D341Med (cell line): ENCODE measurements at places on chromosomes 11 and 22.

DNA sequence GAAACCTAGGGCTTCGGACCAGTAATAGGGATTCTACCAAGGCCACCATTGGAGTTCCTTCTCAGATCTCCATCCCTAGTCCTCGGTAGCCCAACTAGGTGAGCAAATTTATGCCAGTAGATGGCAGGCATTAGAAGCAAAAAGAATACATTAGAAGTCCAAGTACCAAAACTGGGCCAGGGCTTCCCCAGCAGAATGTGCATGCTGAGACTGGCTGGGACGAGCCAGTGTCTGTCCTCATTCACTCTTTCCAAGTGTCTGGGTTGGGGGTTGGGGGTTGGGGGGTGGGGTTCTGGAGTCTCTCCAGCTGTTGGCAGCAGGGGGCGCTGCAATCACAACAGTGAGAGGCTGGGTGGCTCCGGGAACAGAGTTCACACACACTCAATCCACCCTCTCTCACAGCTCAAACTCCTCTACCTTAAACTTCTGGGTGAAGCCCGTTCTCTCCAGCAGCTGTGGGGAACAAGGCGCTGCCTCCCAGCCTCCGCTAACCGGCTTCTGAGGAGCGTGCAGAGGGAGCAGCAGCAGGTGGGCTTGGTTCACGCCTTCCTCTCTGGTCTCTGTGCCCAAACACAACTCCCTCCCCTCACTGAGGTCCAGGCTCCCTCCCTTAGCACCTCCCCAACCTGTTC, 57.5 kb downstream of the BTG4 start:
- DNase-seq, result peak; percentile 83

- no peak for DNase-seq
Observed at GRCh38 chr11:79525257-79525656, 84.4 kb upstream of the TENM4 start.

GRCh38 chr11:81687057-81687456, 1046.6 kb downstream of the FAM181B start:
- no peak for DNase-seq

DNA sequence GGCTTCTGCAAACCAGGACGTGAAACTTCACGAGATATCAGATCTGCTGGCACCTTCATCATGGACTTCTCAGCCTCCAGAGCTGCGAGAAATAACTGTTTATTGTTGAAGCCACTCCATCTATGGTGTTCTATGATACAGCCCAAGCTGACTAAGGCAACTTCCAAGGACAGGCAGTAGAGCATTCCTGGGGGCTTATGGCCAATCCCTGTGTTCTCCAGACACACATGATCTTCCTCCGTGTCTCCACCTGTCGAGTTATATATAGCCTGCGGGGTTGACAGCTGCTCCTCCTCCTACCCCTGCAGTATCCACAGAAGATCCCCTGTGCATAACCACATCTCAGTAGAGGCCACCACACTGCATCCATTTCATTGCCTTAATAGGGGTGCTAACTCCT, 11.0 kb downstream of the TP53AIP1 start:
- no peak for DNase-seq

DNA sequence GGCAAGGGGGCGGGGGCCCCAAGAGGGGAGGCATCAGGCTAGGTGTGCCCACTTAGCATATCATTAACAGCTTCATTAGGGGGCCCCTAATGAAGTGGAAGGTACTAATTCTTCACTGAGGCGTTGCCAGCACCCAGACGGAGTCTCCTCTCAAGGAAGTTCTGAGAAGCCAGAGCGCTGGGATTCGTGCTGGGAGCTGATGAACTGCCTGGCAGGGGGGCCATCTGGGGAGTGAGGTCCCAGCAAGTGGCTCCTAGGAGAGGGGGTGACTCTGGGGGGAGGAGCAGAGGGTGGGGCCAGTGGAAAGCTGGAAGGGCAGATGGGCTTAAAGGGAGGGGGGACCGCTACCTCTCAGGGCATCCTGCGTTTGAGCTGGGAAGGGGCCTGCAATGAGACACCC, 29.8 kb downstream of the DAGLA start:
- DNase-seq, result no peak

DNA sequence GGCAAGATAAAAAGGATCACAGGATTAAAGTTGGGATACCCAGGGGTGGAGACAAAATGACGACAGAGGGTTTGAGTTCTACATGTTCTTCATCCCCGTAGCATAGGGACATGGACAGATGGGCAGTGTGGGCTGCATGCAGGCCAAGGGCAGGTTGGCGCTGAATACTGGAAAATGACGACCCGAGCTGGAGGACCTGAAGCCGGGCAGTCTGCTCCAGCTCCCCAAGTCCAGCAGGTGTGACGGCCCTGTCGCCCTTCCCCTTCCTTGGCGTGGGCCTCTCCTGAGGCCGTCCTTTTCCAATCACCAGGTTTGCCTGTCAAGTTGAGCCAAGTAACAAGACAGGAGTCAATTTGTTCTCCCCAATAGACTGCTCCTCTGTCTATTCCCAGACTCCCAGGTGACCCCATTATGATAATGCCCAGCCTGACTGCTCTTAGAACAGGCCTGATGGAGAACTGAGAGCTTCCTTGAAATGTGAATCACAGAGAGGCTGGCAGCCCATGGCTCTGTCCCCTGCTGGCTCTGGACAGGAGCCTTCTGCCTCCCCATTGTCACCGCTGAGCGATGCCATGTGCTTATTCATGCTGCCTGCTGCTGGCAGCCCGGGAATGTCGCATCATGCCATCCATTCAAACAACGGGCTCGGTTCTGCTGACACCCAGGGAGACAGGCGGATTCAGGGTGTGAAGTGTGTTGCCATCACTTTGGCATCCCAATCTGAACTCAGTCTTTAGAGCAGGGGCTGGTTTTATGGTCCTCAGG, 392.1 kb downstream of the NTM start:
- no peak for DNase-seq

- no peak for DNase-seq
Observed at GRCh38 chr22:37560608-37561211, 430 bp downstream of the CDC42EP1 start.

DNA sequence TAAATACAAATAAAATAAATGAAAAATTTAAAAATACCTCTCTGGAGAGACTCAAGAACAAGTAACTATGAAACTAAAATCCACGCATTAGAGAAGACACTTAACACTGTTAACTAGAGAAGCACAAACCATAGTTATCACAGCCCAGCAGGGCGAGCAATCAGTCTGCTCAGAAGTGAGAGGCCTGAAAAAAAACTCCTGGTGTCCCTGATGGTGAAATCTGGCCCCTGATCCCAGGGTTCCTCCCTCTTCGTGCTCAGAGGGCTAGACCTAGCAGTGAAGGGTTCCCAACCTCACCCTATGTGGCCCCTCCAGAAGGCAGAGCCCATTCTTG, 49.7 kb upstream of the VPREB1 start:
- no peak for DNase-seq

GRCh38 chr11:26960281-26960680, 33.6 kb upstream of the FIBIN start:
- no peak for DNase-seq

- DNase-seq, result no peak
Observed at GRCh38 chr11:26510756-26511155, 61.3 kb downstream of the MUC15 start.

GRCh38 chr11:70779433-70780245, 381.3 kb downstream of the CTTN start:
- no peak for DNase-seq

- no peak for DNase-seq
Observed at GRCh38 chr11:8038393-8038792, 42.6 kb upstream of the TUB start.

DNA sequence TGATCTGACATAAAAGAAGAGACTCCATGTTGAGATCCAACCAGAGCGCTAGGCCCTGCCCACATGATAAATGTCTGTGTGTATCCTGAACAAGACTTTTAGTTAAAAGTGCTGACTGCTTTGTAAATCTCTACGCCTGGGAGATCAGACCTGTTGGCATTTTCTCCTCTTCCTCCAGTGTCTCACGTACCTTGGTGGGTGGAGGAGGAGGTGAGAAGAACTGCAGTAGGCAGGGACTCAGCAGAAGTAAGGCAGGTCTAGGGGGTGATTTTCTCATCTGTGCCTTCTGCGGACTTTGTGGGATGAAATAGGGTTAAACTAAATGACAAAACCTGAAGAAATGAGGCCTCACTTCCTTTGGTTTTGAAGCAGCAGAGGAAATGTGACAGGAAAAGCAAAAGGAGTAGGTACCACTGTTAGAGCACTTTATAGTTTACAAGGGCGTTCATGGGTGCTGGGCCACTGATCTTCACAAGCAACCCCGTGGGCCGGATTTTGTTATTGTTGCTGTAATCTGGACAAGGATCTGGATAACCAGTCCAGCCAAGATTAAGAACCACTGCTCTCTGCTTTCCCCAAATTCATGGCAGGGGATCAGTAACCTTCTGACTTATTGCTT, 36.7 kb upstream of the PLET1 start:
- no peak for DNase-seq

DNA sequence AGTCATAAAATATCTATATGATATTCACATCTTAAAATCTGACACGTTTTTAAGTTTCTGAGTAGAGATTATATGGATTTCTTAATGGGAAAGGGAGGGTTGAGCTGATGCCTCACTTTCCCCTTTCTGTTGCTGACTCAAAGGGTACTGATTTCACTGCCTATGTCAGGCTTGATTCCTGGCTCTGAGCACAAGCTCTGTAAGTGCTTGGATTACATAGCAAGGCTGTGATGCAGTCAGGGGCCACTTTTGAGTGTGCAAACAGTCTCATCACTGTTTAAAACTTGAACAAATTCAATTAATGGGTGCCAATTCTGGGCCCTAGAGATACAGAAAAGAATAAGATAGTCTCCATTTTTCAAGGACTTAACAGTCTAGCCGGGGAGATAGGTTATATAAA, 14.4 kb downstream of the ATXN10 start:
- no peak for DNase-seq

GRCh38 chr22:38267086-38267485, 5.7 kb downstream of the TMEM184B start:
- DNase-seq, result no peak

- no peak for DNase-seq
Observed at GRCh38 chr11:6843670-6844069, 1.8 kb upstream of the OR10A5 start.

DNA sequence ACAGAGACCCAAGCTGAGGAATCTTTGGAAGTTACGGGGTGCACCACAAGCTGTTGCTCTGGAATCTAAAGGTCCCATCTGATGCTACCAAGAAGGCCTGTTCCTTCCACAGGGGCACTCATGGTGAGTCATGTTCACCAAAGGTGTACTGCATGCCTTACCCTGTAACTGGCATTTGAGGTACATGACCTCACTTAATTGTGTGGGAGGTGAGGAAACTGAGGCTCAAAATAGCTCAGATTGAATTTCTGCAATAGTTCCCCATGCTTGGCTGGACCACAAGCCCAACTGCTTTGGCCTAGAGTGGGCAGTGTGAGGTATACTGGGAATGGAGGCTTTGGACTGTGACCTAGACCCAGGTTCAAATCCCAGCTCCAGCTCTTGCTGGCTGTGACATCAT, 8.2 kb downstream of the MTFP1 start:
- DNase-seq, result no peak

DNA sequence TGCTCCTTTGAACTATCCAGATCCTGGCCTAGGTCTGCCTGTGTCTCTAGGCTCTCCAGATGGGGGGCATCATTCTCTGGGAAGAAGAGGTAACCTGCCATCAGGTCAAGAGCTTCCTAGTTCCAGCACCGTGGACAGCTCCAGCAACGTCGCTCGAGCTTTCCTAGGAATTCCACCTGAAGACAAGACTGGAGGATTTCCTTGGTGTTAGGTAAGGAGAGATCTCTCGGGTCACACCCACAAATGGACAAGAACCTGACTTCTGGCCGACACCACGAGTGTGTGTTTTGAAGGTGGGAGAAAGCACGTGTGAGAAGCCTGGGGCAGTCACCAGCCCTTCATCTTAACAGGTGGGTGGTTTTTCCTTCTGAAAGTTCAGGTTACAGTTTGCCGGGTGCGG, 1.2 kb downstream of the PRG3 start:
- DNase-seq, result no peak

- DNase-seq, result no peak
Observed at GRCh38 chr11:71153005-71153390, 99.4 kb downstream of the SHANK2 start.

GRCh38 chr11:21321072-21321471, 651.7 kb downstream of the NELL1 start:
- no peak for DNase-seq

DNA sequence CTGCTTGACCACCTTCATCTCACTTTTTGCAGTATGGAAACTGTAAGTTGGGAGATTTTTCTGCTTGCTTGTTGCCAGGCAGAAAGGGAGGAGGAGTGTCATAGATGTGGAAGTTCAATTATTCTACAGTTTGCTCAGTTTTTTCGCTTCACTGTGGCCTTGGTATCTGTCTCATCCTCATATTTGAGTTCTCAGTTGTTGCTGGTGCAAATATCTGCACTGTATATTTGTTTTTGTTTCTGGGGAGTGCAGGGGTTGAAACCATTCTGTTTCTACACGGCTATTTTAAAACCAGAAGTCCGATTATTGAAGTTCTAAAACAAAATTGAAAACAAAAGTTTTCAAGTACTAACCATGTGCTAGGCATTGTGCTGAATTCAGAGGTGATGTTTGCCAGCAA, 153.4 kb downstream of the JRKL start:
- no peak for DNase-seq

GRCh38 chr11:64755681-64756361, 4.0 kb downstream of the PYGM start:
- DNase-seq, result peak; percentile 21

GRCh38 chr22:24330636-24331035, 60.0 kb downstream of the SPECC1L start:
- no peak for DNase-seq
